A549 treated with CORT108297 at 1 μM for 4 hours (cell line): ENCODE measurements at places on chromosomes 16 and 17. TPM values are rescaled to one million over a fixed set of nuclear protein-coding genes. Genes with fewer than 3 reads are reported as not detected.

MYH2 gene
- not detected in 5 replicates for total RNA-seq

SLC38A8 gene
- total RNA-seq: not detected in 5 replicates

LGALS9B gene
- not detected in 5 replicates for total RNA-seq

FOXC2 gene
- 2.2 to 2.9 TPM (median 2.9 TPM) in 5 replicates for total RNA-seq

ZACN gene
- 0.16 to 0.35 TPM (median 0.29 TPM) in 5 replicates for total RNA-seq
